IMR-90 (cell line): ENCODE measurements at places on chromosomes 1 and 21. TPM values are rescaled to one million over a fixed set of nuclear protein-coding genes. Genes with fewer than 3 reads are reported as not detected.

- H3K4me3 ChIP-seq: no peak overlapping the region
- H3K4me1 ChIP-seq: peaks cover 20% of the 10 kb centered on the region
- no peak for DNase-seq
These were observed 23.3 kb downstream of the WNT2B start for GRCh38 chr1:112532064-112532463.

- H3K27ac ChIP-seq: no peak overlapping the region
- H3K4me1 ChIP-seq: no peaks in the 10 kb centered on the region
- H3K27me3 ChIP-seq: peaks cover 19% of the 10 kb centered on the region
- no peak for DNase-seq
- no peaks in the 10 kb centered on the region for H3K36me3 ChIP-seq
These were observed 25.2 kb downstream of the ILDR2 start for GRCh38 chr1:166950156-166950555.

The MYOM3 gene
- not detected in 2 replicates for total RNA-seq

- H3K4me3 ChIP-seq: peak overlapping the region; percentile 73
- H3K4me1 ChIP-seq: peaks cover 23% of the 10 kb centered on the region
- H3K27ac ChIP-seq: peak overlapping the region; percentile 82; the same call in 1 of the 2 replicates
- DNase-seq: no peak
These were observed 102.4 kb downstream of the SLC45A1 start for GRCh38 chr1:8420318-8420717.

The NES gene
- 40.1 and 46.1 TPM in 2 replicates for total RNA-seq
